ENCODE measurements at places on chromosomes 11 and 22.

DNA sequence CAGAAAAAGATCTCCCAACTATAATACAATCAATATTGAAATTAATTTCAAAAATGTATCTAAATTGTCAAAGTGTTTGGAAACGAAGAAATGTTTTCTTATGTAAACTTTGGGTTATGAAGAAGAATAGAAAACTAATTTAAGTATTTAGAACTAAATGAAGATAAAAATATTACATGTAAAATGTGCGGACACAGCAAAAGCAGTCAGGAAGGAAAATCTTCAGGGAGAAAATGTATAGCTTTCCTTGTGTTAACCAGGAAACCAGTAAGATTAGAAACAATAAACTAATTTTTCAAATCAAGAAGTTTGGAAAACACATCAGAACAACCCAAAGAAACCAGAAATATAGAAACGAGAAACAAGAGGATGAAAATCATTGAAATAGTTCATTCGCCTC, 466.5 kb downstream of the BRD1 start:
- DNase-seq, result no peak

DNA sequence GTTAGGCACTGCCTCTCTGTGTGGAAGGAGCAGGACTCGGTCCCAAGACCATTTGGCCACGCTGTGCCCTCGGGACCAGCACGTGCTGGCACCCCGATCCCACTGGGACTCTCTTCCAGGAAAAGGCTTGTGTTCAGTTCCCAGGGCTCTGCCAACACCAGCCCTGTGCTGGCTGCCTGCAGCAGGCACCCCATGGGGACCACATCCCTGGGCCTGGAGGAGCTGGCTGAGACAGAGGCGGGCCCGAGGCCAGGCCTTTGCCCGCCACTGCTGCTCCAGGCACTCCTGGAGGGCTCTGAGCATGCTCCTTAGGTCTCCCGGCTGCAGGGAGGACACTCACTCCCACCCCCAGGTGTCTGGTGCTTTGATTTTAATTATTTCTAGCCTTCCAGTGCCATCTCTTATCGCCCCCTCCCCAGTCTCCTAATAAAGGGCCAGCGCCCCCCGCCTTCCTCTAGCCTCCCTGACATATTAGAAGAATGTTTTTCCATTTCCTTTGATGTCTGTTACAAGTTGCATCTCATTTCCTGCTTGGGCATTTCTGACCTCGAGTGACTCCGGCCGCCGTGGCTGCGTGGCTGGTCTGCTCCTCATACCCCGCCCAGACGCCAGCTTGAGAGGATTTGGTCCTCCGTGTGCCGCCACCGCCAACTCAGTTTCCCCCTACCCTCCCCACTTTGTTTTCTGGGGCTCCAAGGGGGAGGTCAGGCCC, 14.4 kb downstream of the CDKN1C start:
- no peak for DNase-seq

GRCh38 chr11:114133548-114134329, 74.2 kb downstream of the ZBTB16 start:
- DNase-seq, result no peak

DNA sequence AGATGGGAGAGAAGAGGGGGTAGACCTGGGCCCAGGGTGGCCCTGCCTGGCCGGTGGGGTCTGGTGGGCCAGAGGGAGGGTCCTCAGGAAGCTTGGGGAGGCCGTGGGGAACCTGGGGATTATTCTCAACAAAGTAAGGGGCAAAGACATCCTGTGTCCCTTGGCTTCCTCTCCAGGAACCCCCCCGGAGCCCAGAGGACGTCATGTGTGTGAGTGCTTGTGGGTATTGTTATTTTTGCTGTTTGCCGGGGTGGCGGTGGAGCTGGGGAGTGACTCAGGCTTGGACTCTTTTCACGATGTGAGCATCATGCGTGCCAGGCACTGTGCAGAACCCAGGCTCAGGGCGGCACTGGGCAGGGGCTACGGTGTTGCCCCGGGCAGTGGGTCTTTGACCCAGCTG, 982 bp upstream of the SHANK3 start:
- no peak for DNase-seq

DNA sequence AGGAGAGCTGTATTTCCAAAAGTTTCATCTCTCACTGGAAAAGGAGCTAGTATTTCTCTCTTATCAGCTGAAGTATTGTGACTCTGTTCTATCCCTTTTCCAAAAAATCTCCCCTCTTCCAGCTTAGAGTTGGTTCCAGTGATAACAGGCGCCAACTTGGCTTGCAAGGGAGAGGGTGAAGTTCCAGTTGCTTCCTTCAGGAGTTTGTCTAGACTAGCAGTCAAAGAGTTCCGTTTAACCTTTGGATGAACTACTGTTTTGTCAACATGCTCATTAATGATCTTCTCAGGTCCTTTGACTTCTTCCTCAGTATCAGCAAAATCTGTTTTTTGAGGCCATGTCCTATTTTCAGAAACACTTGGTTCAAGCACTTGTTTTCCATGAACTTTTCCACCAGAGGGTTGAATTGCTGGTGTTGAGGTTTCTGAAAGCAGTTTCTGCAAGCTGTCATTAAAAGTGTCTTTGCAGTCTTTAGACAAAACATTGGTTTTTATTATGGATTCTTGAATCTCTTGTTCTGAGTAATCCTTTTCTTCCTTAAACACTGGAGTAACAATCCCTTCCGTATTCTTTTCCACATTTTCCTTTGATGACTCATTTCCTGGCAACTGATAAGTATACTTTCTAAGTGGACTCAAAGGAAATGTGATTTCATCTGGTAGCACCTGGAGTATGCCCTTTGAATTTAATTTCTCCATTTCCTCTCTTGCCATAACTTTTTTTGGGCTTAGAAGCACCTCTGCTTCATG, 39.7 kb upstream of the CCDC89 start:
- DNase-seq, result no peak

DNA sequence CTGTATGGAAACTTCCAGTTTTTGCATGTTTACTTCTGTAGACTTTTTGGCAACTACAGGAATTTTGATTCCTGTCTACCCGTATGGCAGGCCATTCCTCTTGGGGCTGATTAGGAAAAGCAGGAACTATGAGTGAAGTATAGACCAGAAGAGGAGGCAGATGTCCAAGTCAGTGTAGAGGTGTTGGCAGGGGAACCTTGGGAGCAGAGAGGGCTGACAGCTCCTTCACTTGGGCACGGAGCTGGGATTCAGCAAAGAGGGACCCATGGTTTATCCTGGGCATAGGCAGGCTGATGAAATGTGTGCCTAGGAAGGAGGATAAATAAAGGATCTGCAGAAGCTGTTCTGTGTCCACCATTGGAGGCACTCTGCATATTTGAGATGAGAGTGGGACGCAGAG, 33.1 kb downstream of the TREH start:
- DNase-seq, result no peak

DNA sequence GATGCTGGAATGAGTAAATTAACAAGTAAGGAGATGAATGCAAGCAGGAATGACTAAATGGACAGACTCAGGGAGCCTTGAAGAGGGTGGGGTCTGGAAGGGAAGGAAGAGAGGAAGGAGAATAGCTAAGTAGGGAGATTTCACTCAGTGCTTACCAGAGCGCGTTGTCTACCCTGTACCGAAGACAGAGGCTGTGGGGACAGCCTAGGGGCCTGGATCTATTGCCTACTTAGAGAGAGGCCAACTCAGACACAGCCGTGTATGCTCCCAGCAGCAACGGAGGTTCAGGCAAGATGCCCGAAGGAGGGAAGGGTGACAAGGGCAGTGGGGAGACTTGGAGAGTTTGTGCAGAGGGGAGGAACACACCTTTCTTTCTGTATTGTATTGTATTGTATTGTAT, at the start of gene FOLR2:
Gene FOLR2, plus strand, starts transcription at position 157 of the 400 bp plus-strand sequence. CDS start 1,791 bp downstream, outside the sequence.
- no peak for DNase-seq

DNA sequence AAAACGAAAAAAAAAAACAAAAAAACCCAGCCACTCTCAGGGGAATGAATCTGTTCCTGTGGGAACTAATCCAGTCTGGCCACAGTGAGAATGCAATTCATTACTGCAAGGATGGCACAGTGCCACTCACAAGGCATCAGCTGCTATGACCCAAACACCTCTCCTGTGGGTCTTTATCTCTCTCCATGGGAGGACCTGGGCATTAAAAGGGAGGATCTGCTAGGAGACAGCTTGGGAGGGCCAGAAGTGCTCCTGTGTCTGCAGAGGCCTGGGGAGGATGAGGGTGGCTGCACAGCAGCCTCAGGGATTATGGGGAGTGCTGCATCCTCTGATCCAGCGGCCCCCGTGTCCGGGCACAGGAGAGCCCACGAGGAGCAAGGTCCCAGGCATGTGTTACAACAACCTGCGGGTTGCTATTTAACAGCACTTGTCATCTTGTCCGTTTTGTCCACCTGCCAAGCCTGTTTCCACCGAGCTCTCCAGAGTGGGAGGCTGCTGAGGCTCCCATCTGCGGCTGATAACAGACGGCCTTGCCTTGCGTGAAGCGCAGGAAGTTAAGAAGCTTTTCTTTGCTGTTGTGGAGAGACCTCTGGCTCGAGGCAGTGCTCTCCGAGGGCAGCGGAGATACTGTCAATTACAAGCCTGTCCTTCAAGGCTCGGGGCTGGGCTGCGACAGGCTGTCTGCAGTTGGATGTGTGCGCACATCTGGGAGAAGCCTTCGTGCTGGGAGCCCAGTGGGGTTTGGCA, 97.7 kb downstream of the NXPE2 start:
- peak; percentile 23 for DNase-seq

GRCh38 chr11:77126156-77126775, 1.8 kb upstream of the MYO7A start:
- DNase-seq, result no peak

GRCh38 chr11:83326326-83326725, 40.2 kb upstream of the CCDC90B start:
- no peak for DNase-seq

- DNase-seq, result no peak
Observed at GRCh38 chr22:39457198-39457555, 365 bp downstream of the MGAT3 start.

- no peak for DNase-seq
Observed at GRCh38 chr22:27327497-27327896, 474.1 kb downstream of the MN1 start.

DNA sequence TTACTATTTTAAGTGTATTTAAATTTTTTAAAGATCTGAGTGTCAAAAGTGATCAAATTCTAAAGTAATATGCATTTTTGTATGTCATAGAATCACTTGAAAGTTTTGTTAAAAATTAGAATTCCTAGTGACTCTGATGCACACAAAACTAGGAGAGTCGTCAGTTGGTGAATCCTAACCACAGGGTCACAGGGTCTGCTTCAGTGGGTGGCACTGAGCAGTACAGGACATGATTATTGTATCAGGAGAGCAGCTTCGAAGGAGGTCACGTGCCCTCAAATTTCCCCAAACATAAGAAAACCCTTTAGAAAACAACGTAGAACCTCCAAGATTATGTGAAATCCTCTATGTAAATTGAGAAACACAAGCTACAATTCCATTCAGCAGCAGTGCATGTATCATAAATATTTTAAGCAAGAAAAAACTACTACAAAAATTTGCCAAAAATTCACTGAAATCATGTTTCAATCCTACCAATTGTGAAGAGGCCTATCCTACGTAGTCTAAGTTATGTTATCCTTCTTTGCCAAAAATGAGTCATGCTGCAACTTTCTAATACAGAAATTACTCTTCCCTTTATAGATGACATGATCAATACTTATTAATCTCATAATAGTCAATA, 323.6 kb downstream of the AASDHPPT start:
- DNase-seq, result no peak

GRCh38 chr11:75894036-75894585, 79.1 kb downstream of the UVRAG start:
- DNase-seq, result no peak

DNA sequence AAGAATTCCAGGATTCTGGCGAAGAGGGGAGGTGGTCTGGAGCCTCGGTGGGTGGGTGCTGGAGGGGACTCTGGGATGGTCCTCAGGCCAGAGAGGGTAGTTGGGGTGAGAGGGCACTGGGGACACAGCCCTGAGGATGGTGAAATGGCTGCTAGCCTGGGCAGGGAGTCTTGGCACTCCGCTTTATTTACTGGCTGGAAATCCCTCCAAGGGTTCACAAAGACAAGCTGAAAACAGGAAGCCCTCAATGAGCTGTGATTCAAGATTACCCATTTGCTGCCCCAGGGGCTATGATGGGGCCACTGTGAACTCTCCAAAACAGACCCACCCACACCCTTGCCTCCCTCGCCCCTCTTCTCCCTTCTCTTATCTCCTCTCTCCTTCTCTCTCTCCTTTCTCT, 71.9 kb downstream of the FBXO7 start:
- no peak for DNase-seq

GRCh38 chr22:41957941-41958556, 6.1 kb downstream of the SMIM45 start:
- DNase-seq, result no peak

DNA sequence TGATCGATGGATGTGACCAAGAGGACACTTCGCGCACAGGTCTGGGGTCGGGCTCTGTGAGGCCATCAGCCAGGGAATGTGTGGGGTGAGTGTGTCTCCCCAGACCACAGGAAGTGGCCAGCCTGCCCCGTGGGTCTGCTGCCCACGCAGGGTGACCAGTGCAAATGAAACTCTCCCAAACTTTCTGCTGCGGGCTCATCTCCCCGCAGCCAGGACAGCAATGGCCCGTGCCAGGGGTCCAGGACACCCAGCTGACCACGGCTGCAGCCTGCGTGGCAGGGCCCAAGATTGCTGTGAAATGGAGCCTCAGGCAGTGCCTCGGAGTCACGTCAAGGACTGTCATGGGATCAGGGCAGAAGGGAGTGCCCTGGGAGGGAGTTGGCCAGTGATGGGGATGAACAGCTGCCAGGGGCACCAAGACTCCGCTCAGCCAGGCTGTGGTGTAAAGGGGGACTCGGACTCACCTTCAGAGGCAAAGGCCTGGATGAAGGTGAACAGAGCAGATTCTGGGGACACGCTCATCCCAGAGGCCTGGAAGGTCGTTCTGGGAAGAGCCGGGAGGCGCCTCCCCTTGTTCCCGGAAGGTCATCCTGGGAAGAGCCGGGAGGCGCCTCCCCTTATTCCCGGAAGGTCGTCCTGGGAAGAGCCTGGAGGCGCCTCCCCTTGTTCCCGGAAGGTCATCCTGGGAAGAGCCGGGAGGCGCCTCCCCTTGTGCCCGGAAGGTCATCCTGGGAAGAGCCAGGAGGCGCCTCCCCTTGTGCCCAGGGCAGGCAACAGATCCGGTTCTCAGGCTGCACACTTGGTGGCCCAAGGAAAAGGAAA, 252.6 kb downstream of the BRD1 start:
- no peak for DNase-seq

DNA sequence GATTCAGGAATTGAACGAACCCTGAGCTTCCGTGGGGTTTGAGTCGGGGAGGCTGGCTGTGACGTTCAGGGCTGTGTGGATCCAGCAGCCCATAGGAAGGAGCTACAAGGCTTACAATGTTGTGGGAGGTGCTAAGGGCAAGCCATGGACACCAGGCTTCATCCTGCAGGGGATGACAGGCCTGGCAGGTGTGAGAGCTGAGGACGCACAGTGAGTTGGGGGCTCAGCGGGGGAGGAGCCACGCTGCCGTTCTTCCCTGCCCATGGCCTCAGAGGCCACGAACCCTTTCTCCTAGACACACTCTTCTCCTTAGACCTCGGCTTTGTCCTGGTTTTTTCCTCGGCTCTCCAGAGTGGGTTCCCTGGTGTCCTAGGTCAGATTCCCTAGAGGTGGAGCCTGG, 113.3 kb upstream of the SLC22A12 start:
- no peak for DNase-seq

DNA sequence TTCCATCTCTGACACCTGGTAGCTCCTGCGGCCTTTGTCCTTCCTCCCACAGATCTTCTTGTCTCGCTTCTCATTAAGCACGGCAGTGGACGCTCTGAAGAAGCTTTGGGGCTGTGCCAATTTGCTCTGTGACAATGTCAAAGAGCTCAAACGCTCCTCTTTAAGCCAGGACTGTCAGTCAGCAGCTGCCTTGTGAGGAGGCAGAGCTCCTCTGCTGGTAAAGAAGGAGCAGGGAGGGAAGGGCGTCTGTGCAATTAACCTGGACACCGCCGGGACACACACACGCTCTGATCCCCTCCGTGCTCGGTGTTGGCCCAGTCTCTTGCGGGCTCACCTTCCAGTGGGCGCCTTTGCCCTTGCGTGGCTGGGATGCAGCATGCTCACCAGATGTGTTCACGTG, 373.9 kb downstream of the BRD1 start:
- no peak for DNase-seq
